ENCODE measurements at places on chromosomes 3 and 15.

DNA sequence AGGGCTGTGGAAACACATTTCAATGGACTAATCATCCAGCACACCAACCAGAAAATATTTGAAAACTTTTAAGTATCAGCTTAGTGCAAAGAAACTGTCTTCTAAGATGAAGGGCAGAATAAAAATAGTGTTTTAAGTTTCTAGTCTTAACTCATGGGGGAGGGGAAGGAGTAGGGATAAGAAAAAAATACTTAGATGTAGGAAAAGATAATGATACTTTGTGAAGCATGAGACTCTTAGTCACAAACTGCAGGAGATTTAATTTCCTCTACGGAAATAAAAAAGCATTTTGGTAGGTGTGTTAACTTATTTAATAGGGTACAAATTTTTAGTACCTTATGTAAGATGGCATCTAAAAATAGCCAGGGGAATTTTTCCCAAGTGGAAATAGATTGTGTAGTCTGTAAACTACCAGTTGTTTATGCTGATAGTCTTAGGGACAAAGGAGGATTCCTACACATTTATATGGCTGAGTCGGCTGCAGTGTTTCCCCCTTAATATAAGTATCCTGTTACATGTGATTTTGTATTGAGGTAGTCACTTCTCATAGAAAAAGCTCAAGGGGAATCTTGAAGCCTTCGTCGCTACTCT, 78.2 kb upstream of the GBE1 start:
- H3K27ac ChIP-seq: no peak overlapping the region
- H3K4me1 ChIP-seq: no peaks in the 10 kb centered on the region
- DNase-seq: no peak
- H3K4me3 ChIP-seq: no peak overlapping the region

- H3K4me3 ChIP-seq: peak overlapping the region; percentile 95
- peaks cover 28% of the 10 kb centered on the region for H3K36me3 ChIP-seq
- DNase-seq: no peak
- H3K4me1 ChIP-seq: peaks cover 34% of the 10 kb centered on the region
- H3K27me3 ChIP-seq: no peaks in the 10 kb centered on the region
Measured at GRCh38 chr15:51971032-51971374, 575 bp downstream of the LEO1 start.

DNA sequence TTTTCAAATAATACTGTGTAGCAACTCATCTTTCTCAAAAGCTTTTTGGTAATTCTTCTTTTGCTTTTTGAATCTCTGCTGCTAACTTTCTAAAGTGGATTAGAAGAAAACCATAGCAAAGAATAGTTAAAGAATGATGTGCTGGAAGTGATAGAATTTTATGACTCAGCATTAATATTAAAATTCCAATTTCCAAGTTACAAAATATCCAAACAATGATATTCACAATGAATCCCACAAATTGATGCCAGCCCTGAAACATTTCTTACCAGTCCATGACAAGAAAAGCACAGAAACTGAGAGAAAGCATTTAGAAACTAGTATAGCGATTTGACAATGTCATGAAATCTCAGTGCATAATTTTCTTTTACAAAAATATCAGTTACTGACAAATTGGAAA, 482.2 kb downstream of the RBMS3 start:
- DNase-seq: no peak
- no peak overlapping the region for H3K4me3 ChIP-seq
- H3K4me1 ChIP-seq: no peaks in the 10 kb centered on the region
- H3K27ac ChIP-seq: no peak overlapping the region

GRCh38 chr3:43192028-43192427, 86.1 kb upstream of the POMGNT2 start:
- peaks cover 6% of the 10 kb centered on the region for H3K27me3 ChIP-seq
- no peak overlapping the region for H3K4me3 ChIP-seq
- peaks cover 21% of the 10 kb centered on the region for H3K4me1 ChIP-seq
- H3K27ac ChIP-seq: no peak overlapping the region
- no peak for DNase-seq

GRCh38 chr3:58519668-58520402, 17.2 kb downstream of the ACOX2 start:
- no peak for DNase-seq
- peaks cover 2% of the 10 kb centered on the region for H3K4me1 ChIP-seq

DNA sequence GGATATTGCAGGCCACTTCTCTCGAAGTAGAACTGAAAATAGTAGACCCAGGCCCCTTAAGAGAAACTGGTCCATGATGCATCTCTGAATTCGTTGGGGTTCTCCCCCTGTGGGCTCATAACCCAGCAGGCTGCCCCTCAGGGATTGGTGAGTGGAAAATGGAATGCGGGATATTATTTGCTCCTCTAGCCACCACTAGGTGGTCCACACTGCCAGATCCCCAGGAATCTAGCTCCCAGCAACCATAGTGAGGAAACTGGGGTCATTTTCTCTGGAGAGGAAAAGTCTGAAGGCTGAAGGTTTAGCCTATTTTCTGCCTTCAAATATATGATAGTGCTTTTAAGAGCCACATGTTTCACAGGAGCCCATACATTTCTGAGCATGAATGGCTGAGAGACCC, 6.7 kb downstream of the CX3CR1 start:
- H3K27me3 ChIP-seq: peaks cover 18% of the 10 kb centered on the region
- H3K27ac ChIP-seq: no peak overlapping the region
- DNase-seq: peak; percentile 23
- H3K36me3 ChIP-seq: no peaks in the 10 kb centered on the region
- H3K4me1 ChIP-seq: peaks cover 33% of the 10 kb centered on the region

DNA sequence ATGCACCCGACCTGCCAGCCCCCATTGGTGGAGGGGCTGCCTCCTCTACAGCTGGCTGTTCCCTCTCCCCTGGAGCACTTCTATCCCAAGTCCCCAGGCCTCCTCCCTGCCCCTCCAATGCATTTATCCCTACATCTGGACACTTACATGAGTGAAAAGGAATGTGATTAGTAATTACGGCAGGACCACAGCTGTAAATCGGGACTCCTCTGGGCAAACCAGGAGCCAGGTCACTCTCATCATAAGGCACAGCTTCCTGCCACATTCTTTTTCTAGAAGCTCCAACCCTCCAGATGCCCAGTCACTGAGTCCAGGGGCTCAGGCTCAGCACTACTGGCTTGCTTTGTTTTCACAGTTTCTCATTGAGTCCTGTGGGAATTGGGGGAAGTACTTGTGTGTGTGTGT, 54.3 kb downstream of the IL20RB start:
- no peak overlapping the region for H3K4me3 ChIP-seq
- no peak for DNase-seq
- no peak overlapping the region for H3K27ac ChIP-seq
- peaks cover 11% of the 10 kb centered on the region for H3K4me1 ChIP-seq
- H3K27me3 ChIP-seq: no peaks in the 10 kb centered on the region
- H3K36me3 ChIP-seq: no peaks in the 10 kb centered on the region

DNA sequence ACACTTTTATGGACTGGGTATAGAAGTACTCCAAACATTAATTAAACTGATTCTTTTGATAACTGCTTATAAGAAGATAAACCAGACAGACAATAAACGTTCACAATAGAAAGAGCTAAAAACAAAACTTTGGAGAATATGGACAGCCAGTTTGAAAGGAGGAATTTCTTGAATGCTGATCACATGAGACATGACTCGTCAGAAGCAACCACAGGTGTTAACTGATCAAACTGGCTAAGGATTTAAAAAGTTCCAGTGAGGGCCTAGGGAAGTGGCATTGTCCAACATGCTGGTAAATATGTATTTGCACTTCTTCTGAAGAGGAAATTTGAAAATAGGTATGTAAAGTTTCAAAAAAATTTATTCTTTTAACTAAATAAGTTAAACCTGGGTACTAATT, 29.4 kb upstream of the AP3B2 start:
- no peak overlapping the region for H3K27ac ChIP-seq
- no peaks in the 10 kb centered on the region for H3K4me1 ChIP-seq
- no peak for DNase-seq
- H3K4me3 ChIP-seq: no peak overlapping the region
- H3K27me3 ChIP-seq: no peaks in the 10 kb centered on the region
- H3K36me3 ChIP-seq: peaks cover 8% of the 10 kb centered on the region

- DNase-seq: no peak
- no peaks in the 10 kb centered on the region for H3K36me3 ChIP-seq
- H3K4me1 ChIP-seq: no peaks in the 10 kb centered on the region
Measured at GRCh38 chr3:20914310-20914709, 728.3 kb upstream of the SGO1 start.

GRCh38 chr3:59605318-59605717, 555.5 kb upstream of the CFAP20DC start:
- no peak overlapping the region for H3K27ac ChIP-seq
- H3K36me3 ChIP-seq: no peaks in the 10 kb centered on the region
- no peak overlapping the region for H3K4me3 ChIP-seq
- peaks cover 2% of the 10 kb centered on the region for H3K27me3 ChIP-seq

DNA sequence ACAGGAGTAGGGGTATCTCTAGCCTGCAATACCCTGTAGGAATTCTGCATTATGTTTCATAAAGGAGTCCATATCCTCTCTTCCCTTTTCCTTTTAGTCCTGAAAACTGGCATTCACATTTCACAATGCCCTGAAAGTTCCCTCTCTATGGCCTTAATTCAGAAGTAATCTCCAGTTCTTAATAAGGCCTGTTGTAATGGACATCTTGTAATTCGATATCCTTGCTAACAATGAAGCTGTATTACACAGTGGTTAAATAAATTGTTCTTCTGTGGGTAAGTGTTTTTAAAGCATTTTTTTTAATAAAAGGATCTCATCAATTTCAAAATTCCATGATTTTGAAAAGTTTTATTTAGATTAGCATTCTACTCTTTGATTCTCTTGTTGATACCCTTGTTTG, 34.3 kb upstream of the NEO1 start:
- H3K27ac ChIP-seq: no peak overlapping the region
- no peaks in the 10 kb centered on the region for H3K36me3 ChIP-seq
- H3K27me3 ChIP-seq: peaks cover 52% of the 10 kb centered on the region

DNA sequence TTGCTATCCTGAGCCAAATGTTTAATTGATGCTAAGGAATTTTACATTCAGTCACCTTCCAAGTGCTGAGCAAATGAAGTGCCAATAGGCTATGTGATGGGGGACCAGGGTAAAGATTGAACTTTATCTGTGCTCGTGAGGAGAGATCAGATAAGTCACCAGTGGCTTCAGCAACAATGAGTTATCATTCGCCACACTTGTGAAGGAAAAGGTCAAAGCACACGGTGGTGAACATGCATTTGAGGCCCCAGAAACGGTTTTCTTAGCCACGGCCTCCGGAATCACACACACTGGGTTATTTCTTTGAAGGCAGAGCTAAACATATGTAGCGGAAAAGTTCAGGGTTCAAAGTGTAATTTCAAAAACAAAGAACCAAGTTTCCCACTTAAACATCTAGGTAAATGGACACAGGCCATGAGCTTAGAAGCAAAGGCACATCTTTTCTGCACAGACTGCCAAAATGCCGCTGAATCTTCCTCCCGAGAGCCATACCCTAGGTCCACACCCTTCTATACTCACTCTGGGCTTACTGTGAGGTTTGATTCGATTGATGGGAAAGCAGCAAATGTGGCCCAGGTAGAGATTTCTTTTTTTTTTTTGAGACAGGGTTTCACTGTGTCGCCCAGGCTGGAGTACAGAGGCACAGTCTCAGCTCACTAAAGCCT, 268.5 kb downstream of the SHQ1 start:
- no peak overlapping the region for H3K27ac ChIP-seq
- H3K36me3 ChIP-seq: no peaks in the 10 kb centered on the region
- no peak overlapping the region for H3K4me3 ChIP-seq
- peaks cover 3% of the 10 kb centered on the region for H3K4me1 ChIP-seq

DNA sequence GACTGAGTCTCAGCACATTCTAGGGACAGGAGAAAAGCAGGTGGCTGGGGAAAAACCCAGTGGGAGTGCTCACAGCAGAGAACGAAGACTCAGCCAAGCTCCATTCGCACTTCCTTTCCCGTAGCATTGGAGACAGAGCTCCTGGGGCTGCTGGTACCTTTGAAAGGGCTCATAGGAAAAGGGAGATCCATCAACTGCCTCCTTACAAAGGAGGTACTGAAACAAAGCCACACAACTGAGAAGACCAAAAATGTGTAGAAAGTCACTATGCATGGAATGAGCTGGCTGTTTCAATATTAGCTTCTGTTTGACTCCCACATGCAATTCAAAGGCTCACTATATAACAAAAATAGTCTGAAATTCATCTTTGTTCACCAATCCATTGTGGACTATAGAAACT, 16.9 kb downstream of the STIMATE start:
- H3K27ac ChIP-seq: no peak overlapping the region
- peaks cover 22% of the 10 kb centered on the region for H3K36me3 ChIP-seq
- no peak overlapping the region for H3K4me3 ChIP-seq
- DNase-seq: no peak
- peaks cover 18% of the 10 kb centered on the region for H3K4me1 ChIP-seq

DNA sequence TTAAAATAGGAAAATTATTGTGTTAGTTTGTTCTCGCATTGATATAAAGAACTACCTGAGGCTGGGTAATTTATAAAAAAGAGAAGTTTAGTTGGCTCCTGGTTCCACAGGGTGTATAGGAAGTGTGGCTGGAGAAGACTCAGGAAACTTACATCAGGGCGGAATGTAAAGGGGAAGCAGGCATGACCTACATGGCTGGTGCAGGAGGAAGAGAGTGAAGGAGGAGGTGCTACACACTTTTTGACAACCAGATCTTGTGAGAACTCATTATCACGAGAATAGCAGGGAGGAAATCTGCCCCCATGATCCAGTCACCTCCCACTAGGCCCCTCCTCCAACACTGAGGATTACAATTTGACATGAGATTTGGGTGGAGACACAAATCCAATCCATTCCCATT, 490.7 kb downstream of the RBMS3 start:
- H3K4me1 ChIP-seq: no peaks in the 10 kb centered on the region
- DNase-seq: no peak
- H3K4me3 ChIP-seq: no peak overlapping the region
- H3K36me3 ChIP-seq: no peaks in the 10 kb centered on the region
- no peaks in the 10 kb centered on the region for H3K27me3 ChIP-seq

DNA sequence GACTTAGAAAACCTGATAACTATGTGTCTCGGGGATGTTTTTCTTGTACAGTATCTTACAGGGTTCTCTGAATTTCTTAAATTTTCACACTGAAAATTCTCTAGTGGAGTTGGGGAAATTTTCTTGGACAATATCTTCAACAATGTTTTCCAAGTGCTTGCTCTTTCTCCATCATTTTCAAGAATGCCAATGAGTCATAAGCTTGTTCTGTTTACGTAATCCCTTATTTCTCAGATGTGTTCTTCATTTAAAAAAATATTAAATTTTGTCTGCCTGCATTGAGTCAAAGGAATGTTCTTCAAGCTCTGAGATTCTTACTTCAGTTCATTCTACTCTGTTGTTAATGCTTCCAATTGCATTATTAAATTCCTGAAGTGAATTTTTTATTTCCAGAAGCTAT, 21.9 kb upstream of the PLSCR2 start:
- H3K27ac ChIP-seq: no peak overlapping the region
- no peaks in the 10 kb centered on the region for H3K4me1 ChIP-seq
- no peak overlapping the region for H3K4me3 ChIP-seq
- DNase-seq: no peak
- H3K27me3 ChIP-seq: peaks cover 52% of the 10 kb centered on the region
- H3K36me3 ChIP-seq: peaks cover 2% of the 10 kb centered on the region

Data from activated CD8-positive, alpha-beta memory T cell treated with anti-CD3 and anti-CD28 coated beads, Interleukin-2, amount 10 ng/mL, durations not matched to agents 7 days and 5 days (primary cell).